RWPE1 (cell line): ENCODE measurements at places on chromosomes 7 and 10.
A peak's percentile ranks its signal among the peaks of the same experiment; 100 is the strongest.

DNA sequence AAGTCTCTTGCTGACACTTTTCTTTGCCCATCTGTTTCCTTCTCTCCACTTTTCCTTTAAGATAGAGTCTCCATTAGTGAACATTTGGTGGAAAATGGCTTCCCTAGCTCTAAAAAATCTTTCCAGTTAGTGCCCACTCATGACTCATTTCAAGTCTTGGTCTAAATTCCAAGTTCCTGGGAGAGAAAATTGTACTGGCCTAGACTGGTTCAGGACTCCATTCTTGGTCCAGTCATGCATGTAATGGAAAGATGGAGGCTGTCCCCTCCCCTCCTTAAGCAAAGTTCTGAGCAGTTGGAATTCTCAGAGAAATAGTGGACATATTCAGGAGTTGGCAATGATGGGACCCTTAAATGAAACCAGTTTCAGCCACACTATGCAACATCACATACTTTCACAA lies 3.8 kb upstream of the ALDH18A1 start:
- DNase-seq, result no peak

- DNase-seq, result peak; percentile 53
Observed at GRCh38 chr10:51422311-51423120, 276.9 kb downstream of the CSTF2T start.

DNA sequence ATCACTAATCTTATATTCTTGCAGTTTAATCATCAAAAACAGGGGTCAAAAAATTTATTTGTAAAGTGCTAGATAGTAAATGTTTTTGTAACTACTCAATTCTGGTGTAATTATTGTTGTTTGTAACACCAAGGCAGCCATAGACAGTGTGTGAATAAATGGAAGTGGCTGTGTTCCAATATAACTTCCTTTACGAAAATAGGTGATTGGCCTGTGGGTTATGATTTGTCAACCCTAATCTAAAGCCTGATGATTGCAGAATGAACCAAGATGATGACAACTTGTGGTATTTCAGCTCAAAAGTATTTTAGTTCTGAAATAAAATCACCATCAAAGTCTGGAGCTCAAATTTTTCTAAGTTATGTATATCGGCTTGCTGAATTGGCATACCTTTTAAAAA lies 34.4 kb upstream of the ETV1 start:
- no peak for DNase-seq

GRCh38 chr10:28714401-28715053 lies 37.2 kb downstream of the BAMBI start:
- no peak for DNase-seq

DNA sequence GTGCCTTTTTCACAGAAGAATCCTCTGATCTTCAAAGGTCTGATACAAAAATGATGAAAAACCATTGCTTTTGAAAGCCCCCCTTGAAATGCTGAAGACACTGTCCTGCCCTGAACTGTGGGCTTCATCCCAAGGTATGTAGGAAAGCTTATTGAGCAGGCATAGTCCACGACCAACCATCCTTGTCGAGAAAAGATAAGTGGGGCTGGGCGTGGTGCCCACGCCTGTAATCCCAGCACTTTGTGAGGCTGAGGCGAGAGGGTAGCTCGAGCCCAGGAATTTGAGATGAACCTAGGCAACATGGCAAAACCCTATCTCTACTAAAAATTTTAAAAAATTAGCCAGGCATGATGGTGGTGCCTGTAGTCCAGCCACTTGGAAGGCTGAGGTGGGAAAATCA lies 25.6 kb downstream of the TACR2 start:
- DNase-seq, result no peak

- DNase-seq, result no peak
Observed at GRCh38 chr10:74837743-74838142, 11.3 kb downstream of the KAT6B start.
